Activated naive CD4-positive, alpha-beta T cell treated with anti-CD3 and anti-CD28 coated beads, Interleukin-2, amount 10 ng/mL, durations not matched to agents 7 days and 5 days (primary cell): ENCODE measurements at places on chromosomes 6 and 20.

DNA sequence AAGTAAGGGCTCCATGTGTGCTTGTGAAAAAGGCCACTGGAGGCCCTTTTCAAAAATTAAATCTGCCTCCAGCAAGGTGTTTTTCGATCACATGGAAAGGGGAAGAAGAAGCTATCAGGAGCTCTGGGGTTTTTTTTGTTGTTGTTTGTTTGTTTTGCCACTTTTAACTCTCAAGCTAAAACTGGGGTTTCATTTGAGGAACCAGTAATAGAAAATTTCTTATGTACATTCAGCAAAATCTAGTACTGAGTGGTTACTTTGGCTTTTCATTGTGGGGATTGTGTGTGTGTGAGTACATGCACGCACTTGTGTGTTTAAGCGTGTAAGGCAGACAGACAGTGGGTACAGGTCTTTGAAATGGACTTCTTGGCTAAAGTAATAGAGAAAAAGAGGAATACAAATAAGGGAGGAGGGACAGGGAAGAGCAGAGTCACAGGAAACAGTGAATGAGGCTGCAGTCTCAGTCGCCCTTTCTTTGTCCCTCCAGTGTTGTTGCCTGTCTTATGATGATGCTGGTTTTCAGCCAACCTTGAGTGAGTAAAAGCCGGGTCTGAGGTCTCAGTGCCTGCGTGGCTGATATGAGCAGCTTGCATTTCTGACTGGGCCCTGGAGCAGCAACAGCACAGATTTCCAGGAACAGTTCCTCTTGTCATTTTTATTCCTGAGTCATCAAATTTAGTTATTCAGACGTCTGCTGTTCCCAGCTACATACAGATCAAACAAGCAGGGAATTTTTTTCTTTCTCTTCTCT is 26.2 kb downstream of the SLC16A10 start:
- peak; percentile 28 for DNase-seq

DNA sequence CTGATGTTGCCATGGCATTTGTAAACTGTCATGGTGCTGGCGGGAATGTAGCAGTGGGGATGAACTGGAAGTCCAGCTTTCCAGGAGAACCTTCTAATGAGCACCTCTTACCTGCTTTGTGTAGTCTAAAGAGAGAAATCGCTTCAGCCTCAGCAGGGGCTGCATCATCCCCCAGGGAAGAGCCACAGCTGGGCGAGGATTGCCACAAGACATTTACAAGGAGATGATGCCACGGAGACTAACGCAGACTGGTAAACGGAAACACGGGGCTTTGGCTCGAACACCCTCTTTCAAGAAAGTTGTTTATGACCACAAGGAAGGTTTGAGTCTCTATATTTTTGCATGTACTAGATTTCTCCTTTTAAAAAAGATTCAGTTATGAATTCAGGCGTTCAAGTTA is 72.9 kb downstream of the CDH26 start:
- no peak for DNase-seq

DNA sequence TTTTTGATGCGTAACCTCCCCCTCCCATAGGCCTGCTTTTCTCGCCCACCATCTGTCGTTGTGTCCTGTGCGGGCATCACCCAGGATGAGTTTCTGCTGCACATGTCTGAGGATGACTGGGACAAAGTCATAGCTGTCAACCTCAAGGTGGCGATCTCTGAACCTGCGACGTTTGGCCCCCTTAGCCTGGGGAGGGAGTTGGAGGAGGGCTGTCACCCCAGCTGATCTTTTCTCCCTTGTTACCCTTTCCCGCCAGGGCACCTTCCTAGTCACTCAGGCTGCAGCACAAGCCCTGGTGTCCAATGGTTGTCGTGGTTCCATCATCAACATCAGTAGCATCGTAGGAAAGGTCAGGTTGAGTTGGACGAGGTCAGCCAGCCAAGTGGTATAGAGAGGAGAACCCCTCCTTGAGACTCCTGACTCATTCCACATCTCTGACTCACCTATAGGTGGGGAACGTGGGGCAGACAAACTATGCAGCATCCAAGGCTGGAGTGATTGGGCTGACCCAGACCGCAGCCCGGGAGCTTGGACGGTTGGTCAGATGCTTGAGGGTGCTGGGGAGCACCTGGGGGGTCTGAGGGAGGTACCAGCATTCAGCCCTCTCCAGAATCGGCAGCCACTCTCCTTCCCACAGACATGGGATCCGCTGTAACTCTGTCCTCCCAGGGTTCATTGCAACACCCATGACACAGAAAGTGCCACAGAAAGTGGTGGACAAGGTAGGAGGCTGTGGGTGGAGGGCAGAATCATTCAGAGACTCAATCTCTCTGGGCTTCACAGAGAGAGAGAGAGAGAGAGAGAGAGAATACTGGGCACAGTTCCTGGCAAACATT is 954 bp downstream of the HSD17B8 start:
- no peak for DNase-seq

GRCh38 chr6:139762587-139763031 is 388.2 kb upstream of the CITED2 start:
- DNase-seq = no peak

GRCh38 chr6:56909115-56909907 is 45.6 kb upstream of the BEND6 start:
- no peak for DNase-seq
